ENCODE measurements at places on chromosomes 4 and X.
A peak's percentile ranks its signal among the peaks of the same experiment; 100 is the strongest.

DNA sequence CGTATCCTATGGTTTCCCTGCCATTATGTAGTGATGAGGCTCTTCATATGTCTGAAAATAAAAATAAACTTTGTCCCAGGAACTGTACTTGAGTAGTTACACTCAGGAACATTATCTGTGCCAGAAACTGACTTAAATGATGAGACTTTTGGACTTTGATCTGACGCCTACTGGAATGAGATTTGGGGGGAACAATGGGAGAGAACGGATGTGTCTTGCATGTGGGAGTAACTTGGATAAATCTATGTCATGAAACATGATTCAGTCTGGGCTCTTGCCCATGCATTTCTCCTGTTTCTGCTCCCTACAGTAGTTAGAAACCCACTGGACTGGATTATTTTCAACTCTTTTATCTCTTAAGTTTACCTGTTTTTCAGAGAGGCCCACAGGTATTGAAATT, 2351.4 kb downstream of the PCDH7 start:
- no peak for DNase-seq

DNA sequence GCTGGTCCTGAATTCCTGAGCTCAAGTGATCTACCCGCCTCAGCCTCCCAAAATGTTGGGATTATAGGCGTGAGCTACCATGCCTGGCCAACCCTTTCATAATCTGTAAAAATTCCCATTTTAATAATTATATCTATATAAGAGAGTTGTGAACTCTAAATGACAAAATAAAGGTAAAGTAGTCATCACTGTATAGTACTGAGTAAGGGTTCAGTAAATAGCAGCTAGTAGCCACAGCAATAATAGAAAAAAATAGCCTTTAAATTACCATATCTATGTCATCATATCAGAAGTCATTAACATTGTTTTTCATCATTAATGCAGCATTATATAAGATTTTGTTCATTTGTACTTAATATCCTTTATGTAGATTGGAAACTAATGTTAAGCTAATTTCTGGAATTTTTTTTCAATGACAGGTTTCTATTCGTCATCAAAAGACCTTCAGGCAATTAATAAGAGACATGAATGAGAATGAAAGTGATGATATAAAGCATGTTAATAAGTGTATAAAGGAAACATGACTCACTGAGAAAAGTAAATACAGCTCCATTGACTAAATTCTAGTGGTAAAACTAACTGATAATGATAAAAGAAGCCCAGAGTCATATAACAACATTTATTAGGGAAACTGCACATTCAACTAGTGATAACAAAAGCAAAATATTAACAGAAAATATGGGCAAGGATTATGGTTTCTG, 85.9 kb upstream of the UGT8 start:
- DNase-seq = no peak

- DNase-seq = no peak
Observed at GRCh38 chrX:155632431-155633100, 19.8 kb upstream of the TMLHE start.

DNA sequence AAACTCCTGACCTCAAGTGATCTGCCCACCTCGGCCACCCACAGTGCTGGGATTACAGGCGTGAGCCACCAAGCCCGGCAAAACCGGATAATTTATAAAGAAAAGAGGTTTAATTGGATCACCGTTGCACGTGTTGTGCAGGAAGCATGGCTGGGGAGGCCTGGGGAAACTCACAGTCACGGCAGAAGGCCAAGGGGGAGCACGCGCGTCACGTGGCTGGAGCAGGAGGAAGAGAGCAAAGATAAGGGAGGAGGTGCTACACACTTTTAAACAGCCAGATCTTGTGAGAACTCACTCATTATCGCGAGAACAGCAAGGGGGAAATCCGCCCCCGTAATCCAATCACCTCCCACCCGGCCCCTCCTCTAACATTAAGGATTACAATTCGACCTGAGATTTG, 177.9 kb upstream of the TENM3 start:
- no peak for DNase-seq

DNA sequence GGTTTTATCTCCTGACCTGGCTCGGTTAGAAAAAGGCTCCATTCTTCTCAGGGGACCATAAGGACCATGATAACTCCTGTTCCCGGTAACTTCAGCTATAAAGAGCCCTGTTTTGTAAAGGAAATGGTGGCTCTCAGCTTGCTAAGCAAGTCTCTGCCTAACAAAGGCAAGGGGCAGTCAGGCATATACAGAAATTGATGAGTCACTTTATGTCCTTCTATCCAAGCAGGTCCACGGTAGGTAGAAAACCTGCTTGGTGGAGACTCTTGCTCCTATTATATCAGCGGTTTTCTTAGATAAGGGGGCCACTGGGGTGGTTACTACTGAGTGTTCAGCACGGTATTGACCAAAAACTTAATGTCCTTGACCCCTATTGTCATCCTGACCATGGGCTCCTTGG, 203.0 kb upstream of the KLF8 start:
- no peak for DNase-seq

GRCh38 chrX:69142788-69143469, 22.3 kb downstream of the PJA1 start:
- DNase-seq = no peak

DNA sequence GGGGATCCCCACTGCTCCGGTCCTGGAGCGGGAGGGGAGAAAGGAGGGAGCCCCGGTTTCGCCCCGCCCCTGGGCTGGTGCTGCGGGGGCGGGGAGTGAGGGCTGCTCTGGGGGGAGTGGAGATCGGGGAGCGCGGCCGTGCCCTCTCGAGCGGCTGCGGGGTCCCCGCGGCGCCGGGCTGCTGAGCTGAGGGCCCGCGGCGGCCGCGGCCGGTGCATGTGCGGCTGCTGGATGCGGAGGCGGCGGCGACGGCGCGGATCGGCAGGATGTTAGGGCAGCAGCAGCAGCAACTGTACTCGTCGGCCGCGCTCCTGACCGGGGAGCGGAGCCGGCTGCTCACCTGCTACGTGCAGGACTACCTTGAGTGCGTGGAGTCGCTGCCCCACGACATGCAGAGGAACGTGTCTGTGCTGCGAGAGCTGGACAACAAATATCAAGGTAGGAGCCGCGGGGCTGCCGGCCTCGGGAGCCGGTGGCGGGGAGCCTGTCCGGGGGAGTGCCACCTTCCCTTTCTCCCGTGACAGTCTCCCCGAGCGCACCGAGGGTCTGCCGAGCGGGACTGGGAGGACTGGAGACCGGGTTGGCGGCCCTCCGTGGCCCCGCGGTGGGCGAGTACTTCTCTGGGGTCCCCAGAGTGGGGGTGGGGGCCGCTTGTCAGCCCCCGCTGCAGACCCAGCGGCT, at the start of gene ING2:
ING2 (plus strand) TSS at position 129 of the 681 bp plus-strand sequence; CDS start at position 267, 138 bp downstream.
- DNase-seq = peak; percentile 69

DNA sequence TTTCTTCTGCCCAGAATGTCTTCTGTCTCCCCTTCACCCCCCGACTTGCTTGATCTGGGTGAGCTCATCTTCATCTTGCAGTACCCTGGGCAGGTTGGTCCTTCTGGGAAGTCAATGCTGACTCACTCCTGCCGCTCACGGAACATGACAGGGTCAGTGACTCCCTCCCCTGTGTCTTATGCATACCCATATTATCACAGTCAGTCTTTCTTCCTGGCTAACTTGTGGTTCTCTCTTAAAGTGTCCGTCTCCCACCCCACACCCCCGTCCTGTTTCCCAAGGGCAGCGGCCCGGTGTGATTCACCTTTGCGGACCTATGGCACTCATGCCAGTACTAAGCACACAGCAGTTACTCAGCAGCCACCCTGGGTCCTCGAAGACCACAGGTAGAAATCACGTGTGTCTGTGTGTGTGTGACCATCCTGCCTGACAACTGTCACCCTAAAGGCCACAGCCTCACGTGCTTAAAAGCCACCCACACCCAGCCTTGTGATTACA, 17.7 kb downstream of the IQSEC2 start:
- no peak for DNase-seq

DNA sequence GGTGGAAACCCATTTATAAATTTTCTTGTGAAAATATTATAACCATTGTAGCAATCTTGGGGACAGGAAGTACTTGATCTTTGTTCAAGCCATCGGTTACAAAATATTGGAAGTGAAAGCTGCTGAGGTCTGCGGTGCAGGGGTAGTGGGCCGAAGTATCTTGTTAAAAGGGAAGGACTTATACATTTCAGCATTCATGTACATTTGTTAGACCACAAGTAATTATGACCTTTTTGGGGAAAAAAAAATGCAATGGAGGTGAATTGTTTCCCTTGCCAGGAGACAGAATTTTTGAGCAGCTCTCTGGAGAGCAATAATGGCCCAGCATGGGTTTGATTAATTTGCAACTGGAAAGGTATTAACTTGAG, 121.3 kb downstream of the EGF start:
- no peak for DNase-seq

Data from activated B cell treated with CpG ODN at 0.5 μM for 24 hours (primary cell).